Stimulated activated CD8-positive, alpha-beta memory T cell treated with anti-CD3 and anti-CD28 coated beads, Interleukin-7, amount 100 ng/mL, for 1 hour (primary cell): ENCODE measurements at places on chromosomes 16 and 17.

DNA sequence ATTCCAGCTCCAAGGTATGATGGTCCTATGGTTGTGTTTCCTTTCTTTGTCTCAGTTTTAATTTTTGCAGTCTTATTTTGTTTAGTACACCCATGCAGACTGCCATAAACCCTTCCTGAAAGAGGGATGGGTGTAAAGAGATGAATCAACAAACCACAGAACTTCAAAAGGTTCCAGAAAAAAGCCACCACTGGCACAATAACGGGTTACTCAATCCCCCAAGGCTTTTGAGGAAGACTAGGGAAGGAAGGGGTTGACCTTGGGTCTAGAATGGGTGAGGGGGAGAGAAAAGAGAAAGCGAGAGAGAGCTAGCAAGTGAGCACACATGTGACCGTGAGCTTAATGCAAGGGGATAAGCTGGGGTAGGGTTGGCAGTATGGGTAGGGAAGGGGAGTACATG, 168.1 kb downstream of the XYLT1 start:
- DNase-seq: no peak

DNA sequence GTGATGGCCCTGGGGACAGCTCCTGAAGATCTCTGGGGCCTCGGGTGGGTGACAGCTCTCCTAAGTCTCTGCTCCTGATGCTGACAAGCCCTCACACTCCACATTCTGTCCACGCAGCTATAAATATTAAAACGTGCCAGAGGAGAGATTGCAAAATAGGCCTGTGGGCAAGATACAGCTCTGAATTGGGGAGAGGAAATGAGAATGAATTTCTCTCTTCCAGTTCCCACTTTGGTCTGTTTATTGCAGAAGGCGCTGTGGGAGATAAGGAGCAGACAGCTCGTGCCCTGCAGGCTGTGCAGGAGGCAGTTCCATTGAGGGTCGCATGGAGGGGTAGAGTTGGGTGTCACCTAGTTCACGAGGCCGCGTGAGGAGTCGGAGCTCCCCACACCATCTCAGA, 87.5 kb upstream of the SDK2 start:
- DNase-seq: no peak

DNA sequence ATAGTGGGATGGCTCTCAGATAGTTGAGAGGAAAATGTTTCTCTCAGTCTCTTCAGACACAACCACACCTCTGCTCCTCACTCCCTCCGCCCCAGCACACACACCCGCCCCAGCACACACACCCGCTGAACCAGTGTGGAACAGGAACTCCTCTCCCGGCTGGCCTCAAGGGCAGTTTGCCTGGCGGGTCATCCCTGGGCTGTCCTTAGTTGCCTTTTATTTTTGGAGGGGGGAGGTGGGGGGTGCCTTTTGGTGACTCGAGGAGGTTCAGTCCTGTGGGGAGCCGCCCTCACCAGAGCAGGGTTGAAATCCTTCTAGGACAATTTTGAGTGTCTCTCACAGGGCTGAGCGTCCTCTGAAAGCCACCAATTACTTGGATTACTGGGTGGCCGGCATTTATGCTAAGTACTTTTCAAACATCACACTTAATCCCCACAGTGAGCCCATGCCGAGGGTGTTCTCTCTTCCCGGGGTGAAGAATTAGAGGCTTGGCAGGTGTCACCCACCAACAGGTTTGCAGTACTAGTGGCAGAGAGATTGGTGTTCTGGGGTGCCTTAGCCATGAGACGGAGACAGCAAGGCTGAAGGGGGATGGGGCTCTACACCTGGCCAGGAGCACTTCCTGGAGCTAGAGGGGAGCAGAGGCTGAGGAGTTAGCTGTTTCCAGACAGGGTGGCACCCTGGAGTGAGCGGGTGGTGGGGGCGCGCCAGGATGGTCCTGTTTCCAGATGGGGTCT, 2.8 kb downstream of the RASD1 start:
- no peak for DNase-seq

DNA sequence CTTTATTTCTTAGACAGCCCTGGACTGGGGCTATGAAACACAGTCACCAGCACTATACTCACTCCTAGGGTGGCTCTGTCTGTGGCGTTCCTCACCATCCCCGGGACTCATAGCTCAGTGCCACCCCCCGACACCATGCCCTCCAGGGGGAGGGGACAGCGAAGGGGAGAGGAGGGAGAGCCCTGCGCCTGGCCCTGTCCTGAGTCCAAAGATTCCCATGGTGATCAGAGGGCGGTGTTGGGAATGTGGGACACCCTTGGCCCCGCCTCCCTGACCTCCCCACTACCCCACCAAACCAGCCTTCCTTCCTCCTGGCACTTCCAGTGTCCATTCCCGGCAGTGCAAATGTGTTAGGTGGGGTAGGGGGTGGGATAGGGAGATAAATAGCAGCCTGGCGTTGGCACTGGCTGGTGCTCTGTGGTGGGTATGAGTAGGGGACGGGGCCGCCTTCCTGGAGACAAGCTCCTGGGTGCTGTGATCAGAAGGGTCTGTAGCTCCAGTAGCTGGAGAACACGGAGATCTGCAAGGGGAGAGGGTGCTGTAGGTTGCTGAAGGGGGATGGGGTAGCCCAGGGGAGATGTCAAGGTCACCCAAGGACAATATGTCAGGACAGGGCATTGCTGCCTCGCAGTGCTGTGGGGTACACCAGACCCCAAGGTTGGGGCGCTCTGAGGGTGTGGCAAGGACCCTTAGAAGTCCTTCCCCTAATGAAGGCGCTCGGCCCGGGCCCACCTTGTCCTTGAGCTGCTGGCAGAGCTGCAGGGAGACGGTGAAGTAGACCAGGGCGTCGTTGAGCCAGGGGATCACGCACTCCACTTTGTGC, 2.0 kb downstream of the SMIM22 start:
- no peak for DNase-seq

DNA sequence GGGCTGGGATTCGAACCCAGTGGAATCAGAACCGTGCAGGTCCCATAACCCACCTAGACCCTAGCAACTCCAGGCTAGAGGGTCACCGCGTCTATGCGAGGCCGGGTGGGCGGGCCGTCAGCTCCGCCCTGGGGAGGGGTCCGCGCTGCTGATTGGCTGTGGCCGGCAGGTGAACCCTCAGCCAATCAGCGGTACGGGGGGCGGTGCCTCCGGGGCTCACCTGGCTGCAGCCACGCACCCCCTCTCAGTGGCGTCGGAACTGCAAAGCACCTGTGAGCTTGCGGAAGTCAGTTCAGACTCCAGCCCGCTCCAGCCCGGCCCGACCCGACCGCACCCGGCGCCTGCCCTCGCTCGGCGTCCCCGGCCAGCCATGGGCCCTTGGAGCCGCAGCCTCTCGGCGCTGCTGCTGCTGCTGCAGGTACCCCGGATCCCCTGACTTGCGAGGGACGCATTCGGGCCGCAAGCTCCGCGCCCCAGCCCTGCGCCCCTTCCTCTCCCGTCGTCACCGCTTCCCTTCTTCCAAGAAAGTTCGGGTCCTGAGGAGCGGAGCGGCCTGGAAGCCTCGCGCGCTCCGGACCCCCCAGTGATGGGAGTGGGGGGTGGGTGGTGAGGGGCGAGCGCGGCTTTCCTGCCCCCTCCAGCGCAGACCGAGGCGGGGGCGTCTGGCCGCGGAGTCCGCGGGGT, at the start of gene CDH1:
Gene CDH1, plus strand, starts transcription at position 247 of the 684 bp plus-strand sequence. Its CDS starts 124 bp downstream, at position 371.
- no peak for DNase-seq

GRCh38 chr17:78141437-78142118, 4.6 kb upstream of the C17orf99 start:
- DNase-seq: no peak

GRCh38 chr16:89192956-89193575, 7.3 kb downstream of the SLC22A31 start:
- DNase-seq: no peak

DNA sequence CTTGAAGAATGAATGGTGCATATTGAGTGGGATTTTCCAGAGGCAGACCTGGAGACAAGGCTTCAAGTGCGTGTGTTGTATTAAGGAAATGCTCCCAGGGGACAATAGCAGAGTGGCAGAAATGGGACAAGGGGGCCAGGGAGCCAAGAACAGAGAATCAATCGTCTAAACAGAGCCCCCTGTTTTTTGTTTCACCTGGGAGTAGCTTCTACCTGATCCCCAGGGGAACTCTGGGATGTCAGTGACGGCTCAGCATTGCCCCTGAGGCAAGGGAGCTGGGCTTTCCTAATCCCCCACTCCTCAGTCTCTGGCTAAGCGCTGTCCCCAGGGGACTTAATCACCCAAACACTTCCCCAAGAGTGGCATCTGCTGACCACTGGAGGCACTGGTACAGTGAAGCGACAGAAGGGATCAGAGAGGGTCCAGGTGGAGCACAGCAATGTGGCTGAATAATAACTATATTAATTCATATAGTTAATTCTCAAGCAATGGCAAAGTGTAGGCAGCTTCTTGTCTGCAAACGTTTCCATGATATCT, 35.7 kb upstream of the C16orf78 start:
- no peak for DNase-seq

- DNase-seq: no peak
Observed at GRCh38 chr16:83355570-83356218, 452.1 kb upstream of the HSBP1 start.

- DNase-seq: no peak
Observed at GRCh38 chr17:8754890-8755289, 3.5 kb downstream of the SPDYE4 start.

DNA sequence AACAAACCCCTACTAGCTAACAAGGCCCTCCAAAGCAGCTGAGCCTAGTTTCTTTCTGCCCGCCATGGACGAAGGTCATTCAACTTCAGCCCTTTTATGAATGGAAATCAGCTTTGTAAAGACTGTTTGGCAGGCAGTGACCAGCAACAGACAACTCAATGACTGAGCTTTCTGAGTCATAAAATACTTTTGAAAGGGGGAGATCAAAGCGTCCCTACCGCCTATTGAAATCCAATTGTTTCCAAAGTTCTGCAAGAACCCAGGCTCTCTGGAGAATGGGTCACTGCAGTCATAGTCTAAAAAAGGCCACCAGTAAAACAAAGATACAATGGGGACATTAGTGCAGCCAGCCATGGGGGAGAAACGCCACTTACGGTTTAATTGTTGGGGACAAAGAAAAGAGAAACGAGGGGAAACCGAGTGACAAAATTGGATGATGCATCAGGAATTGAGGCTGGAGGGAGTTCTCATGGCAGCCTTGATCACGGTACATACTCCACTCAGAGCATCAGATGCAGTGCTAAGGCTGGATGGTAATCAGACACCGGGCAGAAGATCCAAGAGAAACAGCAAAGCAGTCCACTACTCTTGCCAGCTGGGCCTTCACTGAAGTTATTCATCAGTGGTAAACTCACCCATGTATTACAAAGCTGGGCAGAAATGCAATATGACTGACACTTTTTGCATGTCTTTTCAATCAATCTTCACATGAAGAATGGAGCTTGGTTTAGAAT, 9.8 kb downstream of the ADAMTS18 start:
- no peak for DNase-seq

DNA sequence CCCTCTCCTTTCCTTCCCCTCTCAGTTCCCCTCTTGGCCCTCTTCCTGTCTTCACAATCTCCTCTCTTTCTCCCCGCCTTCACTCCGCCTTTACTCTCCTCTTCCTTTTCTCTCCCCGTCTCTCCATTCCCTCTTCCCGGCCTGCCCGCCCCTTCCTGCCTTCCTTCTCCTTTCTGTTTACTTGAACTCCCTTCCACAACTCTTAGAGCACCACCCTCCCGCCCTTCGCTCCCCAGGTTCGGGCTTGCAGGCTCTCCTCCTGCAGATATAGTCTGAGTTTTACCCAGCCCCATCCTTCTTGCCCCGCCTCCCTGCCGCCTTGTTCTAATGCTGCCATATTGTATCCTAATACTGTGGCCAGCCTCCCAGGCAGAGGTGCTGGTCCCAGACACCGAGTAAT, 201.5 kb upstream of the N4BP1 start:
- no peak for DNase-seq

DNA sequence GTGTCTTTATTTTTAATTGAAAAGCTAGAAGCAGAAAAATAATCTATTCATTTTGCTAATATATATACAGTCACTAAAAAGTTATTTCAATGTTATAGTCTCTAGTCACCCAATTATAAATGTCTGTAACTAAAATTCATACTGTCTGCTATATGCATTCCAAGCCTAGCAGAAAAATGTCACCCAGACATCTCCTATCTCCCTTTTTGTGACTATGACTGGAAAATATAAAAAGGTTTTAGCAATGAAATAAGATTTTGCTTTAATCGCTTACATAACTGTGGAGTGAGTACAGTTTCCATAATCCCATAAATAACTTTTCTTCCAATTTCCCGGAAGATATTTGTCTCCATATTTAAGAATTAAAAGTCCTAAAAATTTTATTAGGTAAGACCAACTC, 88.6 kb downstream of the BRIP1 start:
- no peak for DNase-seq

DNA sequence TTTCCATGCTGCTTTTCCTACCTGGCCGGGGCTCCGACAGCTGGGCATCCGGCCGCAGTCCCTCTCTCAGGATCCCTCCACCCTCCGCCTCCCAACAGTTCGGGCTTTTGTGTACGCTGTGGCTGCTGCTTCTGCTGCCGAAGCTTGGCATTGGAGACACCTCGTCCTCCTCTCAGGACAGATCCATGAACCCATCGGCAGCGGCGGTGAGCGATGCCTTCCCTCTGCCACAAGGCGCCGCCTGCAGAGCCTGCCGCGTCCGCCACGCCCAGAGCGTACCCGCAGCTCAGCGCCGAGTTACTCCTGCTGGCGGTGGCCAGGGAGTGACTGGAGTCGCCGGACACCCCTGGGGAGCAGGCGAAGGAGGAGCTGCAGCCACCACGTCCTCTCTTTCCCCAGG, 2032.8 kb downstream of the TP53TG3F start:
- DNase-seq: no peak
